NCI-H446 treated with DMSO at 0.1 percent for 48 hours (cell line): ENCODE measurements at places on chromosomes 2 and 18.
A peak's percentile ranks its signal among the peaks of the same experiment; 100 is the strongest.

DNA sequence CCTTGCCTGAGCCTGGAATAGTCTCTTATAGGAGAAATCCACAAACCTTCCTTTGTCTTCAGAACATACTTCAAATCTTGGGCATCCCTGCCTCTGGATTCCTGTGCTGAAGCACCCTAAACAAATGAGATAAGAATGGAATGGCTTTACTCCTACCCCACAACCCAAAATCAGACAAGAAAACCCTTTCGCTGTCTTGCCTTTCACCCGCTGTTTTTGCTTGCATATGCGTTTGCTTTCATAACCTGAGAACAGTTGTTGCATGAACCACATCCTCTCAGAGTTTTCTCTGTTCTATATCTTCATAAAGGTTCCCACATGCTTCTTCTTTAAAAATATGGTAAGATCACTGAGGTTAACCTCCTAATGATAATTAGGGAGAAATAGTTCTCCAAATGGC is 132.1 kb upstream of the MAP3K20 start:
- DNase-seq = no peak

DNA sequence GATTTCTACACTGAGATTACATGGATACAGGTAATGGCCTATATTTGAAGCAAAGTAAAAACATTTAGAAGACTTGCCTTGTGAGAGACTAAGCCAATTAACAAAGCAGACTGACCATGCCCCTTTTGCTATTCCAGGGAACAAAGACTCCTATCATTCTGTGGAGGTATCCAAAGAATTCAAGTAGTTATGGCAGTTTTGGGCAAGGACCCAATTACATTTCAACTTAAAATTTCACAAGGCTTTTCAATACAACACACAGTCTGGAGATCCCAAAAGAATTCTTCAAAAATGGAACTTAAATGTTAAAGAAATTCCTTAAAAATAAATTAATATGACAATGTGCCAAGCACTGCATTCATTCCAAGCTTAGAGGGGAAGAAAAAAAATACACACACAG is 109.2 kb upstream of the CHRNA1 start:
- no peak for DNase-seq

GRCh38 chr18:58609536-58609993 is 19.3 kb downstream of the ALPK2 start:
- DNase-seq = no peak

DNA sequence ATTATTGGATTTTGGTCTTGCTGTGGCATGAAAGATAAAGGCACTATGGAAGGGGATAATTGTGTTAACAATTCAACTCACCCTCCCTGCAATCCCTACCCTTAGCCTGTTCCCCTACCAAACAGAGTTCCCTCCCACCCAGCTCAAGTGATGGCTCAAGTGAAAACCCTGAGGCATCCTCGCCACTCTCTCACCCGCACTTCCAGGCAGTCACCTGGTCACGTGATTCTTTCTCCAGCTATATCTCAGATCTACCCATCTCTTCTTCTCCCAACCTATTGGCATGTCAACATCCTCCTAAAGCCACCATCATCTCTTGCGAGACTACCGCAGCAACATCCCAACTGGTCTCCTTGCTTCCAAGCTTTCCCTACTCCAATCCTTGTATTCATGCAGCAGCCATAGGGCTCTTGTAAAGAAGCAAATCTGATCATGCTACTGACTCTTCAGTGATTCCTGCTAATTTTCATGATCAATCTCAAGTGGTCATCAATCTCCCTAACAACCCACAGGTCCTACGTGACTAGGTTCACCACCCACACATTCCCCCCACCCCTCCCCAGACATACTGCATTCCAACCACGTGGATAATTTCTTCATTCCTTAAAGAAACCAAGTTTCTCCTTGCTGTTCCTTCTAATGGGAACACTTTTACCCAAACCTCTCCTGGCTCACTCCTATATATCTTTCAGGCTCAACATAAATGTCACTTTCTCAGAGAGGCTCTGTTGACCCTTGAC is 66.7 kb downstream of the MBD2 start:
- no peak for DNase-seq

- no peak for DNase-seq
These were observed 216.0 kb downstream of the DSEL start for GRCh38 chr18:67300498-67300897.

GRCh38 chr2:227562581-227562980 is 36.1 kb upstream of the SCYGR2 start:
- no peak for DNase-seq

DNA sequence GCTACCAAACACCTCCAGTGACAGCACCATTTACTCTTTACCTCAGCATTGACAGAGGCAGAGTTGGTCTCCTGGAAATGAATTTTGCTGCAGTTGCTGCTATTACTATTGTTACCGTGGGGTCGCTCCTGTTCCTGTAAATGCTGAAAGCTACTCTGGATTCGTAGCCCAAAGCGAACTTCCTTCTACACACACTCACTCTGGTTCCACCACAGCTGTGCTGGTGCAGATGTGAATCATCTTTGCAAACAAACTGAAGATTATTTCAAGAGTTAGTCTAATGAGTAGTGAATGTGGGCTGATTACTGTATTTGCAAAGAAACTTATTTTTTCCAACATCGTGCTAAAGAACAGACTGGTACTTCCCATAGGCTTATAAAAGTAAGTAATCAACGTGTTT is 304.0 kb downstream of the LPIN1 start:
- DNase-seq = no peak

- no peak for DNase-seq
These were observed 9.5 kb upstream of the NGEF start for GRCh38 chr2:233022561-233022960.

DNA sequence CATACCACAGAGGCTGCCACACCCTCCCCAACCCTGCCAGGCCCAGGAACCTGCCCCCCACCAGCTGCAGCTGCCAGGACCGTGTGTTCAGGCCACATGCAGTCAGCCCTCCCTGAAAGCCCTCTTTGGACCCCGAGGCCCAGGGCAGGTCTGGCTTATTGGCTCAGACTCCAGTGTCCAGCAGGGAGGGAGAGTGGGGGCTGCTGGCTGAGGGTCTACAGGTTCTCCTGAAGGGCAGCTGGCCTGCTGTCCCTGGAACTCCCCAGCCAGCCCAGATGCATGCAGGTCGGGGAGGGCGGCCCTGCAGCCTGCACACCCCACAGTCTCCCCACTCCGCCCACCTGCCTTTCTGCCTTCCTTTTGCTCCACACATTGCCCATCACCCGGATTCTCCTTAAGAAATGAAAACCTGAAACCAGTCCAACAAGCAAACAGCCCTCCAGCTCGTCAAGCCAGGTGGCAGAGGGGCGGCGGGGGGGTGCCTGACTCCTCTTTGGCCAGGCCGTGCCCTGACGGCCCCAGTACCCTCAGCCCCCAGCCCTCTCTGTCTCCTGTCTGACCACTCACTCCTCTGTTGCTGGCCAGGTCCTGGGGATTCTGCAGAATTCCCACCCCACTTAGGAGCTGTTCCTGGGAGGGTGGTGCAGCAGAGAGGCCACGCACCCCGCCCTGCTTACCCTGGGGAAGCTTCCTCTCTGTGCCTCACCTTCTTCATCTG is 18.0 kb downstream of the GPR35 start:
- DNase-seq = no peak

- DNase-seq = no peak
These were observed 64.8 kb downstream of the CYP26B1 start for GRCh38 chr2:72082887-72083286.

- DNase-seq = peak; percentile 66
These were observed 185.8 kb upstream of the ARL4C start for GRCh38 chr2:234682492-234683228.

- DNase-seq = peak; percentile 62
These were observed 144.1 kb downstream of the PRPF40A start for GRCh38 chr2:152573168-152573567.

GRCh38 chr2:58047373-58047935 is 848 bp downstream of the VRK2 start:
- DNase-seq = peak; percentile 58

GRCh38 chr2:179243046-179243445 is 21.6 kb downstream of the SESTD1 start:
- no peak for DNase-seq

DNA sequence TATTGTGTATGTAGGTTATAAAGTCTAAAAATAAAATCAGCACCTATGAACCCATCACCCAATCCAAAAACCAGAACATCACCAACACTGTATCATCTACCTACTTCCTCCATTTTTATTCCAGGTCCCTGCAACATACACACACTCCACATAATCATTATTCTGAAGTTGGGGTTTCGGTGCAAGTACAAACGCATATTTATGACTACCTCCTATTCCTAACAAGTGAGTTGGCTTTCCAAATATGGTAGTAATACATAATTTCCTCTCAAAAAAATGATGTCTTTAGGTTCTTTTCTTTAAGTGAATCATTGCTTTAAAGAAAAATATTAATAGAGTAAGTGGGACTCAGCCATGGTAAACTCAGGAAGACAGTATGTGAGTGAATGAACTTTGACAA is 3.3 kb downstream of the ACVR1 start:
- no peak for DNase-seq

GRCh38 chr2:133247631-133248030 is 320.6 kb downstream of the NCKAP5 start:
- DNase-seq = no peak
